ENCODE measurements at places on chromosomes 7 and 10.

DNA sequence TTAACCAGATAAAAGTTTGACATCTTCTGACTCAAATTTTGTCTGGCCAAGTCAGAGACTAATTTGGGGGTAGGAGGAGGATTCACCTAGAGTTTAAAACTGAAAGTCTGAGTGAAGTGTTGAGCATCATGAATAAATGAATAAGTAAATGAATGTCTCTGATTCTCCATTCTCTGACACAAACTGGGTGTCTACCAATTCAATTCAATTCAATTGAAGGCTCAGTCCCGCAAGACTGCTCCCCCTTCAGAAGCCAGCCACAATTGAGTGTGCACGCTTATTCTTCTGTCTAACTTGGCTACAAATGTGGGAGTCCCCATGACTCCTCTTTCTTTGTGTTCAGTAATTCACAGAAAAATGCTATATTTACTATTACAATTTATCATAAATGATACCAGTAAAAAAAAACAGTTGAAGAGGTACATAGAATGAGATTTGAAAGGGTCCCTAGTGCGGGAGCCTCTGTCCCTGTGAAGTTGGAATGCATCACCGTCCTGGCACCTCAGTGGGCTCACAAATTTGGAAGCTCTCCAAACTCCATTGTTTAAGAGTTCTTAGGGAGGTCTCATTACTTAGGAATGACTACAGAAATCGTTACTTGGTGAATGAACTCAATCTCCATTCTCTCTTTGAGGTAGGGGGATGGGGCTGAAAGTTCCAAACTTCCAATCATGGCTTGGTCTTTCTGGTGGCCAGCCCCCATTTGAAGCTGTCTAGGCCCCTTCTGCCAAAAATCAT is 243.7 kb upstream of the PHYHIPL start:
- no peak for DNase-seq

GRCh38 chr10:98244586-98244985 is 23.4 kb downstream of the LOXL4 start:
- DNase-seq: no peak

DNA sequence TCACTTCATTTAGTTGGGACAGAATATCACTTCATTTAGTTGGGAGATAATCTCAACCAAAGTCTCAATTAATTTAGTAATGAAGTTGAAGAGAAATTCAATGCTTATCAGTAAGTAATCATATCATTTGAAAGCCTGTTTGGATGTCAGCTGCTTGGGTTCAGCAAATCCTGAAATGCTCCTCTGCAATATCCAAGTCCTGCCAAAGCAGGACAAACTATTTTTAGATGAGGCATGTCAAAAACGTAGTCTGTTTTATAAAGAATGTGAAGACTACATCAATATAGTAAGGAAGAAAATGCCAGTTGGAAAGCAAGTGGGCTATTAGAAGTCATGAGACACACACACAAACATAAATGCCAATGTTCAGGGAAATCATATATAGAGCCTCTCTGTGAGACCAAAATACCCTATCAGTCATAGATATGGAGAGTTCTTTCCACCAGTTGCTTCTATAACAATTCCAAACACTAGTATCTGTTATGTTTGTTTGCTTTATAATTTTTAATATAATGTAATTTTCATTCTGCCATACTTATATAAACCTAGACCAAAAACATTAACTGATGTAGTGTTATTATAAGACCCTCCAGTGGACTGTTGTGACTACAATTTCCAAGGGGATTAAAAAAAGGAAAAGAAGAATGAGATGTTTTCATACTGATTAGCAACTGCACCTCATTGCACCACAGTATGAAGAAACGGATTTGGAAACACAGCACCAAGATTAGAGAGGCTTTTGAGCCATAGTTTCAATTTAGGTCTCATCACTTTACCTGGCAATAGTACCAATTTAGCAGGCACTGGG is 160.7 kb downstream of the LRRTM3 start:
- no peak for DNase-seq

GRCh38 chr10:23870651-23871610 is 338.0 kb upstream of the KIAA1217 start:
- no peak for DNase-seq

DNA sequence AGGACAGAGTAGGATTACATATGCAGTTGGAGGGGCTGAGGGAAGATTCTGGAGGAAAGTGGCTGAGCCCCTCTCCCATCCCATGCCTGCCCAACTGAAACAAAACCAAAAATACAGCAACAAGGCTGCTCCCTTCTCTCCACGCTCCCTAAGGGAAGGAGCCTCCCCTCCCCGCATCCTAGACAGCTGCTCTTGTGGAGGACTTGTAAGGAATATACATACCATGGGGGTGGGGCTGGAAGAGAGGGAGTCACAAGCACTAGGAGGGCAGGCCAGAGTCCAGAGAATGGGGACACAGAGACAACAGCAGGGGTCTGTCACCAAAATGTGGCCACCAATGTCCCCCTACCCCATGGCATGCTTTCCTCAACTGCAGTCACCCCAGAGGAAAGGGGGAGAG is 13.2 kb downstream of the LDB1 start:
- no peak for DNase-seq

DNA sequence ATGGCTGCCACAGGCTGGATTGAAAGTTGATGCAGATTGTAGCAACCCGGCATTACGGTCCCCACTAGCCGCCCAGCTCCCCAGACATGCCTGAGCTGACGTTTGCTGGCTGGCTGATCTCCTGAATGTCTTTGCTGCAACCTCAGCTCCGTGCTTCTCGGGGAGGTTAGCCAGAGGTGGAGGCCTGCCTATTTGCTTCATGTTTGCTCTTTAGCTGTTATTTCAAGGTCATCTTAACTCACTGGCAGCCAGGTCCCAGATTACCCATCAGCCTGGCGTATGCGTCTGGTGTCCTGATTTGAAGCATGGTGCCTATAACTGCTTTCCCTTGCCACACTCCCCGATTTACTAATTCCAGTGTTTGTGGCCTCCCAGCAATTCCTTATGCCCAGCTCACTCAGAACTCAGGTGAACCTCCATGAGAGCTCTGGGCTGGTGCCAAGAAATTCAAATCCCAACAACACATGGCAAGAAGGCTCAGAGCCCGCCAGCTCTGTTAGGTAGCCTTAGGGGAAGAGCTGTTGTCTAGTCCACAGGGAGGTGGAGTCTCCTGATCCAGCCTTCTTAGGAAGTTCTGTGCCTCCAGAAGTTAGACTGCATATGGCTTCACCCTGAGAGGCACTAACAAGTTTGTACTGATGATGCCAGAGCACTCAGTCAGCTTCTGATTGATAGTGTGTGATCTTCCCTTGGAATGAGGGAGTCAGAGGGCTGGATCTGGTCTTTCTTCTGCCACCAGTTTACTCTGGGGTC is 69.7 kb upstream of the EXOC4 start:
- no peak for DNase-seq

DNA sequence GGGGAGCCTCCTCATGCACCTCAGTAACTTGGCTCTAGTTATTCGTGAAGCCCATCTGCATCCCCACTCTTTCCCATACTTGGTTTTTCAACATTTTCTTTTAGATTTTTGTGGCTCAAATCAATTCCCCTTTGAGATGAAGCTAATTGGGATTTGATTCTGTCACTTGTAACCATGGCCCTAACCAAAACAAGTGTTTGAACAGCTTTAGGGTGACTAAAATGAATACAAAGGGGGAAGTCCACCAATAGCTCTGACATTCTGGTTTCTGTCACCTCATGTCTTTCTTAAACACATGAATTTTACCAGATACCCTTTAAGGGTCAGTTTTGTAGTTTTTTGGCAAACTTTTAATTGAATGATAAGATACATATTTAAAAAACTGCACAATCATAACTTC is 87.0 kb downstream of the PCGF5 start:
- no peak for DNase-seq

- no peak for DNase-seq
Observed at GRCh38 chr7:22671177-22671879, 55.7 kb upstream of the IL6 start.

DNA sequence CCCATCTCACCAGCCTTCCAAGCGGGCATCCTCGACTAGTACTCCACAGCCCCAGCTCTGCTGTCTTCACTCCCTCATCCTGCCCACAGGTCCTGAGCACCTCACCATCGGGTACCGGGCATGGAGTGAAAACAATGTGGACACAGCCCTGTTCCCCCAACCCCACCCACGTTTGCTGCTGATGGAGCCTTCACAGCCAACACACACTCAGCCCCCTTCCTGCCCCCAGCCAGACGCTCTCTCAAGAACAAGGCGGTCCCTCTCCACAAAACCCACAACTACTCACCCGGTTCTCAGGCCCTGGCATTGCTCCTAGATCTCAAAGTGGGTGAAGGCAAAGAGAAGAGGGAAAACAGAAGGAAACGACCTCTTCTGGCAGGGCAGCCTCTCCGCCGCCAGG is 56.1 kb downstream of the SLIT1 start:
- no peak for DNase-seq
